ENCODE measurements at places on chromosomes 7 and 10. TPM values are rescaled to one million over a fixed set of nuclear protein-coding genes. Genes with fewer than 3 reads are reported as not detected.

The STEAP4 gene
- not detected for total RNA-seq

The ICA1 gene
- 26.3 TPM for total RNA-seq

The GHRHR gene
- not detected for total RNA-seq

The TSPAN12 gene
- total RNA-seq = not detected

The MASTL gene
- 6.1 TPM for total RNA-seq

- no peak overlapping the region for H3K27ac ChIP-seq
- H3K4me1 ChIP-seq = peaks cover 9% of the 10 kb centered on the region
- H3K4me3 ChIP-seq = no peak overlapping the region
- no peaks in the 10 kb centered on the region for H3K36me3 ChIP-seq
Measured at GRCh38 chr7:142602183-142602582, 147.1 kb upstream of the PRSS1 start.

- no peak overlapping the region for H3K4me3 ChIP-seq
- H3K4me1 ChIP-seq = no peaks in the 10 kb centered on the region
- H3K36me3 ChIP-seq = no peaks in the 10 kb centered on the region
Measured at GRCh38 chr10:11699550-11700097, 42.6 kb upstream of the ECHDC3 start.

DNA sequence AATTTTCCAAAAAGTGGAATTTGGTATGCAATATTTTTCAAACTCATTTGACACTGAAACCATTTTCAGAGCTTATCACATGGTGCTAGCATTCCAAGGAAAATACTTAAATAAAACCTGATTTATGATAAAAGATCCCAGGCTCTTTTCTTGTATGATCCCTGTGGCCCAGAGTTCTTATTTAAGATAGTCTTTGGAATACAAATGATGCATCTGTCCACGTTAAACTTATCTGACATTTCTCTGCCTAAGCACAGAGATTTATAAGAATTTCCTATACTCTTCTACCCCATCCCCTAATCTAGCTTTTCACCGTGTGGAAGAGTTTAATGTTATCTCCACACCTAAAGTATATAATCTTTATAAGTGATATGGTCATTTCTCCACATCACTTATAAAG lies 66.2 kb downstream of the AHR start:
- H3K4me1 ChIP-seq = peaks cover 6% of the 10 kb centered on the region
- no peaks in the 10 kb centered on the region for H3K27me3 ChIP-seq
- H3K36me3 ChIP-seq = peaks cover 8% of the 10 kb centered on the region
- no peak overlapping the region for H3K27ac ChIP-seq

DNA sequence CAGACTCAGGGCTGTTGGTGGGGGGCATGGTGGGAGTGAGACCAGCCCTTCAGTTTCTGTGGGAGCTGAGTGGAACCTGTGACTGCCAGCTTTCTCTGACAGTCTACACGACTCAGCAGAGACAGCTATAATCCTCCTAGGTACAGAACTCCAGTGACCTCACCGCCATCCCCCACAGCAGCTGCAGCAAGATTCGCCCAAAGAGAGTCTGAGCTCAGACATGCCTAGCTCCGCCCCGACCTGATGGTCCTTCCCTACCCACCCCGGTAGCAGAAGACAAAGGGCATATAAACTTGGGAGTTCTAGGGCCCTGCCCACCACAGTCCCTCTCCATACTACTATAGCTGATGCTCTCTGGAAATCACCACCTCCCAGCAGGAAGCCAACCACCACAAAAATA lies 500.1 kb downstream of the ETV1 start:
- no peak overlapping the region for H3K27ac ChIP-seq
- H3K27me3 ChIP-seq = no peaks in the 10 kb centered on the region
- DNase-seq = no peak
- no peaks in the 10 kb centered on the region for H3K4me1 ChIP-seq
- no peaks in the 10 kb centered on the region for H3K36me3 ChIP-seq

DNA sequence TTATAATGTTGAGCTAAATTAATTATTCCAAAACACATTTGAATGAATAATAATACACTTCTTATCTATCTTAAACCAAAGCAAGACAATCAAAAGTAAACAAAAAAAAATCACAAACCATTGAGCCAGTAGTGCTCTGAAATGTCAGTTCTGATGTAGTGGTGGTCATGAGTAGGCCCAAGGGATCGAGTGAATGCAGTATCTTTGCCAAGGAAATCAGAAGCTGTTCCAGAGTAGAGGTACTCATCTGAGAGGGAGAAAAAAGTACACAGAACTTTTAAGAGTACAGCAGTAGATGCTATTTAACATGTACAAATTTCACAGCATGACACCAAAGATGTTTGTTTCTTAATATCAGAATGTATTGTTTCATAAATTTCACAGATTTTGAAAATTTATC lies 121.5 kb downstream of the SEMA3D start:
- no peaks in the 10 kb centered on the region for H3K4me1 ChIP-seq
- peaks cover 64% of the 10 kb centered on the region for H3K27me3 ChIP-seq

DNA sequence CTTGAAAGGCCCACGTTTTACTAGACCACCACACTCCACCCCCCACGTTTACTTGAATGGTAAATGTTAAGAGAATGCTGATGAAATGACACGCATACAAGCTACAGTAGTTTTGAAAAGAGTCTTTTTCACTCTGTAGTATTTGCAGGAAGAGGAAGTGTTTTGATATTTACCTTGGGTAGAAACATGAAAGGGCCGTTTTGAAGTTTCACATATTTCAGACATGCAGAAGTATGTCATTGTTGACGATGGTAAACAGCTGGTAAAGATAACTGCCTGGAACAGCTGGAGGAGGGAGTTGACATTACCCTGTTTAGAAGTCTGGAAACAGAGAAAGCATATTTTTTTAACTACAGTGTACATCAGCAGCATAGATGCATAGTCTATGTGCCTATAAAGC lies 160.7 kb downstream of the NXPH1 start:
- H3K4me1 ChIP-seq = no peaks in the 10 kb centered on the region
- DNase-seq = no peak
- no peak overlapping the region for H3K4me3 ChIP-seq
- no peaks in the 10 kb centered on the region for H3K36me3 ChIP-seq
- no peak overlapping the region for H3K27ac ChIP-seq

- no peak overlapping the region for H3K27ac ChIP-seq
Measured at GRCh38 chr7:69814421-69814962, 216.2 kb downstream of the AUTS2 start.

DNA sequence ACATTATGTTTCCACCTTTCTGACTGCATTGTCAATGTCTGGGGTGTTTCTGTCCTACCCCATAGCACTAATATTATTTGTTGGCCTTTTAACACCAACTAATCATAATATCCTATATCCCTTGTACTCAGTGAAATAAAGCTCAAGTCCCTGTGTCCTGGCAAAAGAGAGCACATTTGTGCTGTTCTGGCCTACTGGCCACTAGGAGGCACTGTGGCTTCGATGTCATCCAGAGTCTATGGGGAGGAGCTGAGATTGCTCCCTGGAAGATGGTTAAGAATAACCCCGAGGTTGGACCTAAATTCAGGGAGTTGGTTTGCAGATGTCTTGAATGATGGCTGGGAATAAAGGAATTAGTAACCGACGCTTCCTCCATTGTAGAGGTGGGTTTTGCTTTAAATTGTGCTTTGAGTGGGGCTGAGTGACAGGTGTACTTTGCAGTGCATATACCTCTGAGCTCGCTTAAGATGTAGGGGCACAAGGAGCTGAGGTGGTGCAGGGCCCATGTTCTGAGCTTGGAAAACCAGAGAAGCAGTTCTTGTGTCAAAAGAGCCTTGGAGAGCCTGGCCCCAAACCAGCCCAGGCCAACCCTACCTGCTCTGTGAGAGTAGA lies 191.2 kb upstream of the PRSS1 start:
- peaks cover 48% of the 10 kb centered on the region for H3K4me1 ChIP-seq
- no peaks in the 10 kb centered on the region for H3K36me3 ChIP-seq
- H3K27ac ChIP-seq = peak overlapping the region; percentile 88

- no peak overlapping the region for H3K4me3 ChIP-seq
- H3K4me1 ChIP-seq = no peaks in the 10 kb centered on the region
- H3K27me3 ChIP-seq = no peaks in the 10 kb centered on the region
Measured at GRCh38 chr10:33889371-33889770, 554.9 kb upstream of the NRP1 start.

GRCh38 chr10:103054621-103055020 lies 136.5 kb downstream of the CNNM2 start:
- H3K4me1 ChIP-seq = no peaks in the 10 kb centered on the region
- H3K36me3 ChIP-seq = peaks cover 6% of the 10 kb centered on the region
- no peak overlapping the region for H3K4me3 ChIP-seq
- no peak for DNase-seq
